ENCODE measurements at places on chromosomes 1 and 21. TPM values are rescaled to one million over a fixed set of nuclear protein-coding genes. Genes with fewer than 3 reads are reported as not detected.

The SIPA1L2 gene
- total RNA-seq, result 3.2 TPM

The RBM11 gene
- total RNA-seq, result 0.90 TPM

The PTCH2 gene
- 0.33 TPM for total RNA-seq

The SELE gene
- 2.8 TPM for total RNA-seq

The UTS2 gene
- total RNA-seq, result 1.1 TPM

The ANKRD65 gene
- 7.9 TPM for total RNA-seq

The ERICH3 gene
- 5.2 TPM for total RNA-seq

GRCh38 chr1:63669151-63669961, 76.1 kb downstream of the PGM1 start:
- no peak for DNase-seq

DNA sequence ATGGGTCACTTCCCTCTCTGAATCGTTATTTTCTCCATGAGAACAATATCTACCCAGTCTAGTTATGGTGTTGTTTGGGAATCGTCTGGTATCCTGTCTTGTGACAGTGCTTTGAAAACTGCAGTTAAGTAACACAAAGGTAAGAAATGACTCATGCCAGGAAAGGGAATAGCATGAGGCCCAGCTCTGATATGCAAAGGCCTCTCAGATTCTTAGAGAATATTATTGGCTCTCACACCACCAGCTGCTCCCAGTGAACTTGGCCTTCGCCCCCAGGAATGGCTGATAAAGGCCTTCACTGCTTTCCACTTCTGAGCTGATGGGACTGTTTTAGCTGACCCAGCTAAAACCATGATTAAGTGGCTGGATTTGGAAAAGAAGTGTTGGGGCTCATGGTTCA, 27.1 kb downstream of the NEK2 start:
- no peak for DNase-seq

DNA sequence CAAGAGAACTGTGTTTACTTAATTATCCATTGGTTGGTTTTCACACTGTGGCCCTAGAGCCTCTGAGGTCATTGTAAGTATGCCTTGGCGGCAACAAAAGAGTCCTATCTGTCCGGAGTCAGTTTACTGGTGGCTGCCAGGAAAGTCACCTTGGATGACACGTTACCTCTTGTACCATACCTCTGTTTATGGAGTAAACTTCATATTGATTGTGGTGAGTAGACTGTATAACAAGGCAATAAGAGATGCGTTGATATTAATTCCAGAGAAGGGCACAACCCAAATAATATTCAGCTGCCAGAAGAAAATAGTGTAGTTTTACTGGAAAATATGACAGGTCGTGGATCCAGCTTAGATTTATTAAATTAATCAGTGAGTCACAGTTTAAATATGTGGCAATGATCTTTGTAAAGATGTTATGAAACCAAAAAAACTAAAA, 20.4 kb upstream of the KIF14 start:
- no peak for DNase-seq

GRCh38 chr1:43368646-43369020, 822 bp upstream of the ELOVL1 start:
- DNase-seq, result no peak

DNA sequence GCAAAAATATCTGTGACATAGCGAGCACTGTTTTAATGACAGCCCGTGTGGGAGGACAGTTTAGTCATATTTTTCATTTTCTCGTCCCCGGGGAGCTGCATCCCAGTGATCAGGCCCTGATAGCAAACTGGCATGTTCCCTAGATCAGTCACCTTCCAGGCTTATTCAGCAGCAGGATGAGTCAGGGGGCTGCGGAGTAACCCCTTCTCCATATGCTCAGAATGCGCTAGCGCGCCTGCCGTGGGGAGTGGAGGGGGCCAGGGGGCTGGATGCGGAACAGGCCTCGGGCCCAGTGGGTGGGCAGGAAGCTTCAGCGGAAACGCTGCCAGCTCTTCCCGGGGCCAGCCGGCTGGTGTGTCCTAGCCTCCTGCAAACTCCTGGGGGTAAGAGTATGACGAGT, 94.0 kb downstream of the KCND3 start:
- no peak for DNase-seq

DNA sequence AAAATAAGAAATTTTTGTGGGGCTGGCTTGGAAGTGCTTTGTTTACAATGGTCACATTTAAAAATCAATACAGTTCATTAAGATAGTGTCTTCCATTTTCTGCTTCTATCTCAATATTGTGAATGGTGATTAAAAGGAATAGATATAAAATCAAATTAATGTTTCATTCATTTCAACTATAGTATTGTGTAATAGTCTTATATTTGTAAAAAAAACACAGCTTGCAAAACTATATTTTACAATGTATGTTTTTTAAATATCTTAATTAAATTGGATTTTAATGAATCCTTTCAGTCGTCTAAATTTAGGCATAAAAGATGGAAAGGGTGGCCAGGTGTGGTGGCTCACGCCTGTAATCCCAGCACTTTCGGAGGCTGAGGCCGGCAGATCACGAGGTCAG, 63.5 kb downstream of the CRB1 start:
- DNase-seq, result no peak

- DNase-seq, result peak; percentile 2
Observed at GRCh38 chr1:74703386-74704182, 29.3 kb downstream of the CRYZ start.

GRCh38 chr1:184562806-184563205, 176.0 kb downstream of the C1orf21 start:
- no peak for DNase-seq

- DNase-seq, result no peak
Observed at GRCh38 chr1:191222206-191222605, 744.5 kb upstream of the BRINP3 start.

- no peak for DNase-seq
Observed at GRCh38 chr1:43754892-43755291, 47.6 kb downstream of the ST3GAL3 start.

DNA sequence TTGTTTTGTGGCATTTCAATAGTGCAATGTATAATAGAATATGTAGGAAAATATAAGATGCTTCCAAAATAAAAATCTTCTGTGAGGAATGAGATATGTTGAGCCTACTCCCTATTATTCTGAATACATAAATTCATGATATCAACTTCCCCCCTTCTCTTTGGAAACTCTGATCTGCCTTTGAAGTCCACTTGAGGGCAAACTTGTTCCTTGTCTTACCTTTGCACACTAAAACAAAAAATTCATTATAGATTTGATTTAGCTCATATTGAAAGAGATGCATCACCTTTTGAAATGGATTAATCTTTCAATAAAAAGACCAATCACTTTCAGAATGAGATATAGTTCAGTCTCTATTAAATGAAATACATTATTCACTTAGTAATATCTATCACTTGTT, 580.7 kb upstream of the ADGRL4 start:
- no peak for DNase-seq

- DNase-seq, result no peak
Observed at GRCh38 chr1:198841477-198841876, 202.6 kb downstream of the PTPRC start.

- no peak for DNase-seq
Observed at GRCh38 chr1:22916471-22916820, 56.2 kb downstream of the LACTBL1 start.

GRCh38 chr1:20058531-20058930, 11.5 kb upstream of the PLA2G5 start:
- no peak for DNase-seq

GRCh38 chr1:23559136-23559984, at the start of gene ID3:
TSS of gene ID3 (minus strand) at chr1:23559501. CDS start at chr1:23559426, 75 bp downstream.
- peak; percentile 94 for DNase-seq

All from thymus (tissue), 14 donors.